ENCODE measurements at places on chromosomes 3 and 15.

DNA sequence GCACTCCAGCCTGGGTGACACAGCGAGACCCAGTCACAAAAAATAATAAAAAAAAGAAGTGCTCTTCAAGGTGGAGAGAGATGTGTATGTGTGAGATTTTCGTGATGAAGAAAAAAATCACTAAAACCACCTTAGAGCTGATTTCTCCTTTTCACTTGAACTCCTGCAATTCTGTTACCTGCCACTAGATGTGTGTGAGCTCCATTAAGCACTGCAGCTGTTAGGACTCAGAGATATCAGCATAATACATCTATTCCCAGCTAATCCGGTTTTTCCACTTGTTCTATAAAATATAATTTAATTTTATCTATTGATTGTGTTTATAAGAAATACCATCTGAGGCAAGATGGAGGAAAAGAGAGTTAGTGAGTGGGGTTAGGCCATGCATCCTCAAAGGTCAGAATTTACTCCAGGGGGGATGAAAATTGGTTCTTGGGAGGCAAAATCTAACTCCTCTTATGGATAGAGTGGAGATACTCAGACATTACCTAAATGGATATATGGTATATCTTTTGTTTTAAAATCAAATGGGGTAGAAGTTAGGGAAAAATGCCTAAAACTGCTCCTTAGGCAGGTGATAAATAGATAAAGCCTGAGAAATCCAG, 152.7 kb downstream of the IL20RB start:
- peak; percentile 31 for DNase-seq

GRCh38 chr3:36512555-36512954, 132.3 kb downstream of the STAC start:
- no peak for DNase-seq

DNA sequence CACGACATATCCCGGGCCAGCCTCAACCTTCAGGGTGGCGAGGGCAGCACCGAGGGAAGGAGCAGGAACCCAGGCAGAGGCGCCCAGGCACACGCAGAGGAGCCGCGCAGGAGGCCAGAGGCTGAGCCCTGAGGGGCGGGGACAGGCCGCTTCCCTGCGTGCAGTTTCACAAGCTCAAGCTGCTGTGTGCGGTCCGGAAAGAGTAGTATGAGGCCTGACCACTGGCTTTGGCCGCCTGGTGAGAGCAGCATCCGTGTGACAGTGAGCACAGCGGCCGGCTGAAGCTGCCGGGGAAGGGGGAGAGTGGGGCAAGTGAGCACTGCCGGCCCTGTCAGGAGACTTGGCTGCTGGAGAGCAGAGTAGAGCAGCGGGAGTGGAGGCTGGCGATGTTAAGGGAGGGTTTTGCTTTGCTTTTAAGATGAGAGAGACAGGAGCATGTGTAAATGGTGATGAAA, 8.7 kb downstream of the ZDHHC19 start:
- no peak for DNase-seq

- no peak for DNase-seq
These were observed 95.3 kb downstream of the SLC49A4 start for GRCh38 chr3:122890077-122890719.

- DNase-seq = no peak
These were observed 31.5 kb downstream of the RTP1 start for GRCh38 chr3:187228740-187229139.

GRCh38 chr3:184710870-184711492, 883 bp downstream of the MAGEF1 start:
- DNase-seq = no peak

DNA sequence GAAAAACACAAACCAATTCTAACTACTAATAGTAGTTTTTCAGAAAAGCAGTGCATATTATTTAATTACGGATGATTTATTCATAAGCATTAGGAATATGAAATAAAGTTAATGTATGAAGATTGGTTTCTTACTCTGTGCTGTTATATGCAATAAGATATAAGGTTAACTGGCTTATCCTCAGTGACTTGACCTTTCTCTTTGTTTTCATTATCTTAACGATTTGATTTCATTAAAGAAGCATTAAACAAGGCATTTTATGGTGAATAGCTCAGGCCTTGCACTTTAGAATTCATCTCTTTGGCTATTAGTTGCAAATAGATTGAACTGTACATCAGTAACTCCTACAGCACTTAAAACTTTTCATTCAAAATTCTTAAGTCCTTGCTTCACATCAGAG, 28.9 kb downstream of the RAP2B start:
- DNase-seq = no peak

DNA sequence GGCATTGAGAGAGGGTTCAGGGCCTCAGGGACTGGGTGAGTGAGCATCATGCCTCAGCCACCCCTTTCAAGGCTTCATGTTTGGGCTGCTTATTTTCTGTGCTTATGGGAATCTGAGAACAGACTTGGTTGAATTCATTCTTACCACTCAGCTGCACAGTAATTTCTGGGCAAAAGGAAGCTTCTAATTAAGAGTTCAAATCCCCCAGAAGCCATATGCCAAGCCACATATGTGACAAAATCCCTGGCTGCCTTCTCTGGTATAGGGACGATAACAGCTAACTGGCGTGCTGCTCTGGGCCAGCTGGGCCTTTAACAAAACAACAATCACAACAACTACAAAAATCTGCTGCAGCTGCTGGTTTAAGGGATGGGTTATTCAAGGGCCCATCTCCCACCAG, 181.0 kb upstream of the ANKRD28 start:
- no peak for DNase-seq

GRCh38 chr3:122100591-122101463, 45.7 kb downstream of the CD86 start:
- DNase-seq = peak; percentile 44

DNA sequence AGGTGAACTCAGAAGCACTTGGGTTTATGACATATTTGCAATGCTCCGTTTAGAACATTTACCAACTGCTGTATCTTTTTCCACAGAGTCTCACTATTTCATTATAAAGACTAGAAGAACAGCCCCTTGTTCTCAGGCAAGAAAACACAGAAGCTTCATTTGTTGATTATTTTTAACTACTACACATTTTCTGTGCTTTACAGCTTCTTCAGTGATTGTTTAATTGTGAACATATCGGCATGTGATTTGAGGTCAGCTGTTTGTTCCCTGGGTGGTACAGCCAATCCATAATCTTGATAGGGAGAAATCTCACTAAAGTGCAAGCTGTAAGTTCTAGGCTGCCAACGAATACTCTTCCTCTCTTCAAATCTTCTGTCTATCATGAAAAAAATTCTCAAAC, 31.0 kb upstream of the DLG1 start:
- no peak for DNase-seq

- no peak for DNase-seq
These were observed 88.9 kb downstream of the EOMES start for GRCh38 chr3:27633224-27633545.

GRCh38 chr3:161388855-161389254, 17.5 kb upstream of the SPTSSB start:
- DNase-seq = no peak

DNA sequence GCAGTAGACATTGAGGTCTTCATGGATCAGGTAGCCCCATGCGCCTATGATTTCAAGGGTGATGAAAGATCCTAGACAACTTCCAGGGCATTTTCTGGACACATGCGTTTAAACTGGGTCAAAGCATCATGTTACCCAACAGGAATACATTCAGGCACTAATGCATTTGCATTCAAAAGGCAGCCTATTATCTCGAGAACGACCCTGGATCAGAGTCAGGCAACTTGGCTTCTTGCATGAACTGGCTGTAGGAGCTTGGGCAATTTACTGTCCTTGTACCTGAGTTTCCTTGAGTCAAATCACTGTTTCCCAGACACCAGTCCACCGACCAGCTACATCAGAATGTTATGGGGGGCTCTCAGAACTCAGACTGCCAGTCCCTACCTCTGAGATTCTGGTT, 51.5 kb upstream of the CHST2 start:
- DNase-seq = no peak

DNA sequence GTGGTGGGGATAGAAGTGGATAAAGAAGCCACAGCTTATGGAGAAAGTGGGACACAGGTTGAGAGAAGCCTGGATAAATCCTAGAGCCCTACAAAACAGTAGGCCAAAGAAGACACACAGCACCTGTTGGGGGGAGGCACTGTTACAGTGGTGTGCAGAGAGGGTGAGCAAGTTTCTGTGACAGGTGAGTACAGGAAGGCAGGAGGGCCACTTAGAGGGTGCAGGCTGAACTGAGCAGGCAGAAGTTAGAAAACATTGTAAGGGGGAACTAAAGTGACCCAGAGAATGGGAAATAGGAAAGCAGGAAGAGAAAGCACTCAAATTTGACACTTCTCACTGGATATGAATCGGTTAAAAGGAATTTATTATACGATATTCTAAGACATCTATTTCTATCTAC, 146.1 kb upstream of the TMCO5A start:
- no peak for DNase-seq

- no peak for DNase-seq
These were observed 46.2 kb downstream of the CTDSPL start for GRCh38 chr3:37907906-37908305.

DNA sequence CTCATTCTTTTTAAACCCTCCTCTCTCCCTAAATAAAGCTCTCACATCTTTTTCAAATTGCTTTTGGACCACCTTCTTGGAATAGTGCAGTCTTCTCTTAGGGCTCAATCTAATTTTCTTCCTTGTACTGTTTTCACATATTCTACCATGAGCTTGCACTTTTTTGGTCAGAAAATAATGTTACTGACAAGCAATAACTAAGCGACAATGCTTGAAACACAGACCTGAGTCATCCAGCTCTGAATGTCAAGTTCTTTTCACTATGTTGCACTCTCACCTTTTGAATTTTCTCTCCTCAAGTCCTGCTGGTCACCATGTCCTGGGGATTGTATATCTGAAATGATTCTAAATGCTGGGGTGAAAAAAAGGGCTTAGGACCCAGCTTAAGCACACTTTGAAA, 8.9 kb downstream of the TNFAIP8L3 start:
- DNase-seq = no peak

GRCh38 chr15:80490431-80490990, 86.3 kb downstream of the ARNT2 start:
- DNase-seq = no peak

- DNase-seq = no peak
These were observed 79.1 kb downstream of the VGLL4 start for GRCh38 chr3:11564577-11565001.

- no peak for DNase-seq
These were observed 163.1 kb downstream of the PLCL2 start for GRCh38 chr3:17047894-17048293.

- no peak for DNase-seq
These were observed 7.7 kb upstream of the SYN2 start for GRCh38 chr3:11996480-11996879.

GRCh38 chr3:53253707-53254508, 1.9 kb downstream of the TKT start:
- DNase-seq = no peak

DNA sequence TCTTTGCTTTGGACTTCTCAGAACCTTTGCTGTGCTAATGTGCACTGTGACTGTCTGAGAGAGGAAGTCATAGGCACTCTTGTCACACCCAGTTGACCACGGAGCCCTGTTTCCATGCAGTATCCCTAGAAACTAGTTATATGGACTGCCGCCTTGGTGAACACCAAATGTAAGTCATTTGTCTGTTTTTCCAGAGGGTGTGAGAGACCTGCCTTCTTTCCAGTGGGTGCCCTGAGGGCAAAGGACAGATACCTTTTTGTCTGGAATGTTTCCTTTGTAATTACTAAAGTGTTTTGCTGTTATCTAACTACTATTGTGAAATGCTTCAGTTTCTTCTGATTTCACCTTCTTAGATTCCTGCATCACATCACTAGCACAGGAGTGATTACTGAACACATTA, 91.8 kb downstream of the LARS2 start:
- DNase-seq = no peak

- DNase-seq = no peak
These were observed 33.4 kb downstream of the CLDN1 start for GRCh38 chr3:190288836-190289235.

DNA sequence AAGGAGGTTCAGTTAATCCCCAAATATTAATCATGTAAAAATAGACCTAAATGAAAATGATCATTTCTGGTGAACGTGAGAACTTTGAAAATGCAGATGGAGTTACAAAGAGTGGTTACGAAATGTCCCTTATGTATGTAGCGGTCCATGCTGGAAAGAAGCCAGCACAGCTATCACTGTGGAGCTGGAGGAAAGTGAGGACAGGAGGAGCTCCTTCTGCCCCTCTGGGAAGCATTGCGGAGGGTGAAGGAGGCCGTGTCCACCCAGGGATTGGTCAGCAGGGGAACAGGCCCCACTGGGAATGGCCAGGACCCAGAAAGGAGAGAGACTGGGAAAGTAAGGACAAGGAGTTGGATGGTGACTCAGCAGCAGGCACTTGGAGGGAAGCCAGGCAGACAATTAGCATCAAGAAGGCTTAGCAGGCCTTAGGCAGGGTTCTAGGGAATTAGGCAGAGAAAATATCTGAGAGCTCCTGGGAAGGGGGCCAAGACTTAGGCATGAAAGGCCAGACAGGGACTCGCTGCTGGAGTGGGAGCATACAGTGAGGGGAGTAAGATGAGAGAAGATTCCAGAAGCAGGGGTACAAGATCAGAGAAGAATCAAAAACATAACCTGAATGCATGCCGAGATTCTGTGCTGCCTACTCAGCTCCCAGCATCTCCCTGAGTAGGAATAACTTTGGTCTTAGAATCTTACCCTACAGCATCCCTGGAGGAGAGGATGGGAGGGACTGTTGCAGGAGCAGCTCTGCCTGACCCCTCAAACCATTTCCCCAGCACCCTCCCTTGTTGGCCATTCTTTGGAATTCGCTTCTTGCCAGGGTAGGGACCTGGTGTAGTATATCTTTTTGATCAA, 171.0 kb upstream of the UMPS start:
- no peak for DNase-seq

GRCh38 chr3:89622063-89622700, 514.8 kb downstream of the EPHA3 start:
- no peak for DNase-seq

DNA sequence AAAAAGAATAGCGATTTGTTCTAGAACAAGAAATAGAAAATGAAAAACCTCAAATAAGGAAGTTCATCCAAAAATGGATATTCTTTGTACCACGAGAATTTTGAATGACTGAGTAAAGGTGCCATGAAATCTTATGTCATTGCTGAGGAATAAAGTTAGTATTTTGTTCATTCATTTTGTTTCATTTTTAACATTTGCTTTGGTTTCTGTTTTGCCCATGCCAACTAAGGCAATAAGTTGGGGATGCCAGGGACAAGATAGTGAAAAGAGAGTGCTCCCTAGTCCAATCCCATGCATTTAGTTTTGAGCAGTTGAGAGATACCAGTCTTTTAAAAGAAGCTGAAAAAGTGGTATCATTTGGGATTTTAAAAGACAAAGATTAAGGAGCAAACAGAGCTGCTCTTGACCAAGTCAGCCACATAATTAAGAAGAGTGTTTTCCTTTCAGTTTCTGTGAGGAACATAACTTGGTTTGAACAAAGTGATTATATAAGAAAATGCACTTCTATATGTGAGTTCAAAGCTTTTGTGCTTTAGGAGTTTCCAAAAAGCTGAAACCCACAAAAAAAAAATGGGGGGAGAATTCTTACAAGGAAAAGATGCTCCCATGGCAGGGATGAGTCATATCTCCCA, 201.4 kb downstream of the PLOD2 start:
- DNase-seq = no peak

- DNase-seq = no peak
These were observed 210.0 kb upstream of the PROK2 start for GRCh38 chr3:71994906-71995305.
